ENCODE measurements at places on chromosomes 2 and 18. TPM values are rescaled to one million over a fixed set of nuclear protein-coding genes. Genes with fewer than 3 reads are reported as not detected.

The PLCL1 gene
- 0.07 TPM for total RNA-seq

The FN1 gene
- total RNA-seq = 133 TPM

The G6PC2 gene
- total RNA-seq = not detected

The IL1F10 gene
- total RNA-seq = not detected

DNA sequence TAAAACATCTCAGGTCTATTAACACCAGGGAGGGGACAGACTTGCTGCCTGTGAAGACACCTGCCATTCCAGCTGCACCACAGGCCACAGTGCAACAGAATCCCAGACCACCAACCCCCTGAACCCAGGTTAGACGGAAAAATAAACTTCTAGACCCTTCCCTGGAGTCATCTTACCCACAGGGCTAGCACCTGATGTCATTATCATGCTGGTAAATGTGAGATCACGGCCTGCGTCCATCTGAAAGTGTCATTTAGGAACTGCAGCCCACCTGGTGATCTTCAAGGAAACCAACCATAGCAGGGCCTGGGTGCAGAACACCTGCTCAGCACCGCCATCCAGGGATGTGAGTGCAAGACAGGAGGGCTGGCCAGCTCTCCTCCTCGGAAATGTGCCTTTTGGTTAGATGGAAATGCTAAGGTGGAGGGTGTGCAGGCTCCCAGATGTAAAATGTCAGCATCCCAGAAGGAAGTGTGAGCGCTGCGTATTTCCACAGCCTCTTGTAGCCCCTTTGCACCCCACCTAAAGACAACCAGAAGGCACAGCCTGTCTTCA is 80.8 kb downstream of the PTGR3 start:
- H3K27ac ChIP-seq = no peak overlapping the region
- no peak for DNase-seq
- peaks cover 30% of the 10 kb centered on the region for H3K27me3 ChIP-seq

DNA sequence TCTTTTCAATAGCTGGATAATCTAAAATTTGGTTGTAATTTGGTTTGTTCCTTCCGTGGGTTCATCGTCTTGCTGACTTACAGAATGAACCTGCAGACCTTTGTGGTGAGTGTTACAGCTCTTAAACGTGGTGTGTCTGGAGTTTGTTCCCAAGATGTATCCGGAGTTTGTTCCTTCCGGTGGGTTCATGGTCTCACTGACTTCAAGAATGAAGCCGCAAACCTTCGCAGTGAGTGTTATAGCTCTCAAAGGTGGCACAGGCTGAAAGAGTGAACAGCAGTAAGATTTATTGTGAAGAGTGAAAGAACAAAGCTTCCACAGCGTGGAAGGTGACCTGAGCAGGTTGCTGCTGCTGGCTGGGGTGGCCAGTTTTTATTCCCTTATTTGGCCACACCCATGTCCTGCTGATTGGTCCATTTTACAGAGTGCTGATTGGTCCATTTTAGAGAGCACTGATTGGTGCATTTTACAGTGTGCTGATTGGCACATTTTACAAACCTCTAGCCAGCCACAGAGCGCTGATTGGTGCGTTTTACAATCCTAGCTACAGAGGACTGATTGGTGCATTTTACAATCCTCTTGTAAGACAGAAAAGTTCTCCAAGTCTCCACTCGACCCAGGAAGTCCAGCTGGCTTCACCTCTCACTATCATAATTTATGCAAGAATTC is 16.6 kb downstream of the RALB start:
- H3K36me3 ChIP-seq = no peaks in the 10 kb centered on the region
- no peak overlapping the region for H3K4me3 ChIP-seq
- H3K27me3 ChIP-seq = no peaks in the 10 kb centered on the region
- peaks cover 30% of the 10 kb centered on the region for H3K4me1 ChIP-seq

- no peaks in the 10 kb centered on the region for H3K27me3 ChIP-seq
- no peaks in the 10 kb centered on the region for H3K36me3 ChIP-seq
- H3K4me3 ChIP-seq = peak overlapping the region; percentile 25
- H3K4me1 ChIP-seq = peaks cover 16% of the 10 kb centered on the region
These were observed 60.3 kb downstream of the STEAP3 start for GRCh38 chr2:119283873-119284331.

- no peaks in the 10 kb centered on the region for H3K4me1 ChIP-seq
- H3K4me3 ChIP-seq = no peak overlapping the region
- H3K27me3 ChIP-seq = no peaks in the 10 kb centered on the region
- no peak for DNase-seq
- H3K36me3 ChIP-seq = no peaks in the 10 kb centered on the region
- H3K27ac ChIP-seq = no peak overlapping the region
These were observed 96.8 kb downstream of the DSC3 start for GRCh38 chr18:30945761-30946160.

GRCh38 chr2:47309472-47309951 is 93.4 kb upstream of the MSH2 start:
- peaks cover 54% of the 10 kb centered on the region for H3K4me1 ChIP-seq
- no peak for DNase-seq
- peak overlapping the region; percentile 48 for H3K4me3 ChIP-seq

DNA sequence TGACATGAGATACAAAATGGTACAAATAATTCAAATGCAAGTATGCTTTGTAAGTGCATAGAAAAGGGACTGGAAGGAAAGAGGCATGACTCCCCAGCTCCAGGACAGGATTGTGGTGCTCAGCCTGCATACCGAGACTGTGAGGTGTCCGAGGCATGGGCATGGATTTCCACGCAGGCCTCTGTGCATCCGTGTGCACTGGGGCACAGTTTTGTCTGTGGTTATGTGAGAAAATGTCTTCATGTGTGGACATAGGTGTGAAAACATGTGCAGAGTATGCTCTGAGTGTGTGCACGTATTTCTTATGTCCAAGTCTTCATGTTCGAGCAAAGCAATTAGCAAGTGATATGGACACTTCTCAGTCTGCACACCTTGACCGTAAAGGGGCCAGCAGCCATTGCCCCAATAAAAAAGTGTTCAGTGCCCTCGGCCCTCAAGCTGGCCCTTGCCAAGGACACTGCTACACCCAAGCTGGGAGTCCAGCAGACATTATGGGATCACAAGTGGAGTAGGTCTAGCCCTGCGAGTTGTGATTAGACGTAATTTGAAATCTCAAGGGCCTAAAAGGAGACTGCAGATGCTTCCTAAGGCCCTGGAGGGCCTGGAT is 120.7 kb downstream of the CYP26B1 start:
- no peak for DNase-seq
- H3K4me3 ChIP-seq = no peak overlapping the region
- no peak overlapping the region for H3K27ac ChIP-seq
- no peaks in the 10 kb centered on the region for H3K4me1 ChIP-seq
- no peaks in the 10 kb centered on the region for H3K36me3 ChIP-seq

DNA sequence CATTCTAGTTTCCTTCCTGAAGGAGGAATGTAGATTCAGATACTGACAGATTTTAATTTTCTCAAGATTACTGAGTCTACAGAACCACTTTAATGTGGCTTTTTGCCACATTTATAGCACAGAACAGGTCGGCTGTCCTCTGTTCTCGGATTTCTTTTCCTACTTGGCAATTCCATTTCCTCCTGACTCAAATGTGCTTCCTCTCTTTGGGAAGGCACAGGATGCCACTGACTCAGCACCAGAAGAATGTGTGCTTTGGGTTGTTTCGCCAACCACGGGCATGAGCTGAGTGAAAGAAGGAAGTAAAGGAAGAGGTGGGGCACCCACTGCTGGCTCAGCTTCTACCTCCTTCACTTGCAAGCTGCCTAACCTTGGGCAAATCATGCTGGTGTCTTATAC is 970.6 kb upstream of the ACVR2A start:
- H3K4me1 ChIP-seq = peaks cover 6% of the 10 kb centered on the region
- H3K27ac ChIP-seq = no peak overlapping the region

GRCh38 chr2:164903204-164903603 is 52.1 kb downstream of the SLC38A11 start:
- peaks cover 46% of the 10 kb centered on the region for H3K4me1 ChIP-seq
- DNase-seq = no peak
- H3K4me3 ChIP-seq = no peak overlapping the region

DNA sequence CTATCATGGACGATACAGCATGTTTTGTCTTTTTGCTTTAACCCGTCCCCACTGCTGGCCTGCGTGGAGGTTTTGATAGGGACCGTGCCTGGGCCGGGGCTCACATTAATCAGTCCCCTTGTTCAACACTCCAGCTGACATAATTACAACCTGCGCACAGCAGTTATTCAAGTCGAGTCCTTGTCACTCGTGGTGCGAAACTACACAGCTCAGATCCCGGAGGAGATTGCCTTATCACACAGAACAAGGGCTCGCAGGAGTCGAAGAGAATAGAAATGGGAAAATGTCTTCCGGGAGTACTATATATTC is 304.4 kb downstream of the ZNF407 start:
- H3K4me1 ChIP-seq = peaks cover 8% of the 10 kb centered on the region
- DNase-seq = no peak
- H3K27me3 ChIP-seq = no peaks in the 10 kb centered on the region
- H3K4me3 ChIP-seq = no peak overlapping the region
- H3K36me3 ChIP-seq = no peaks in the 10 kb centered on the region

DNA sequence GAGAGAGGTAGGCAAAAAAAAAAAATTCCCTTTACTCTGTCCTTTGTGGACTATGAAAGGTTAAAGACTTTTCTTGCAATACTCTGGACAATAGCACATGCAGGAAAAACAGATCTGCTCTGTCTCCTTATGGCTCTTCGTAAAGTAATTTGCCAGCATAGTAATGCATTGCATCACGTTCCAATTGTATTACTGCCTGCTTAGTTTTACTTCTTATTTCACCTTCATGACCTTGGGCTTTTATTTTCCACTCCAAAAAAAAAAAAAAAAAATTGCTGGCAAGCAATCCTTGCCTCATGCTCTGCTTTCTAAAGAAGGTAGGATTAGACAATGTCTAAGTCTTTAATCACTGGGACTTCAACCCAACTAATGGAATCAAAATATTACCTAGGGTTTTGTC is 1802.7 kb downstream of the SUCLG1 start:
- no peak overlapping the region for H3K27ac ChIP-seq
- no peaks in the 10 kb centered on the region for H3K4me1 ChIP-seq
- no peaks in the 10 kb centered on the region for H3K36me3 ChIP-seq
- no peaks in the 10 kb centered on the region for H3K27me3 ChIP-seq

- peaks cover 93% of the 10 kb centered on the region for H3K27me3 ChIP-seq
- H3K36me3 ChIP-seq = no peaks in the 10 kb centered on the region
- no peak overlapping the region for H3K4me3 ChIP-seq
- DNase-seq = no peak
These were observed 217.3 kb downstream of the SEPTIN10 start for GRCh38 chr2:109396202-109397180.

DNA sequence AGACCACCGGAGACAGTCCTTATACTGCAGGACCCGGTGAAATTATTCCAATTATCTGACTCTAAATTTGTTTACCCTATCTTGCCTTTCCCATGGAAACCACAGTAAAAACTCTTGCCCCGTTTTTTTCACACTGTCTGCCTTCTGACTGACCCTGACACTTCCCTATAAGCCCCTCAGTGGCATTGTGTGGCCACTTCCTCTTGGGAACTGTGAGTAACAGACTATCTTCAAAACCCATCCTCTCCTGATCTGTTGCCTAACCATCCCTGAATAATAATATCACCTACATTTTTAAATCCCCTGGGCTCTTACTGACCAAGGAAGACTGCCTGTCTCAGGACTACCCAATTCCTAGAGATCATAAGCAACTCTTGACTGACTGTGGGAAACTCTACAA is 42.6 kb upstream of the RNF152 start:
- H3K27ac ChIP-seq = no peak overlapping the region
- H3K4me3 ChIP-seq = no peak overlapping the region
- H3K4me1 ChIP-seq = peaks cover 27% of the 10 kb centered on the region
- DNase-seq = no peak
- no peaks in the 10 kb centered on the region for H3K36me3 ChIP-seq
- no peaks in the 10 kb centered on the region for H3K27me3 ChIP-seq

GRCh38 chr2:160513120-160513519 is 19.5 kb upstream of the RBMS1 start:
- DNase-seq = no peak
- no peaks in the 10 kb centered on the region for H3K36me3 ChIP-seq
- H3K4me3 ChIP-seq = no peak overlapping the region

GRCh38 chr18:49467599-49467998 is 7.2 kb upstream of the DYM start:
- no peak overlapping the region for H3K4me3 ChIP-seq
- H3K36me3 ChIP-seq = no peaks in the 10 kb centered on the region
- H3K4me1 ChIP-seq = no peaks in the 10 kb centered on the region
- H3K27me3 ChIP-seq = no peaks in the 10 kb centered on the region
- DNase-seq = no peak
- no peak overlapping the region for H3K27ac ChIP-seq

DNA sequence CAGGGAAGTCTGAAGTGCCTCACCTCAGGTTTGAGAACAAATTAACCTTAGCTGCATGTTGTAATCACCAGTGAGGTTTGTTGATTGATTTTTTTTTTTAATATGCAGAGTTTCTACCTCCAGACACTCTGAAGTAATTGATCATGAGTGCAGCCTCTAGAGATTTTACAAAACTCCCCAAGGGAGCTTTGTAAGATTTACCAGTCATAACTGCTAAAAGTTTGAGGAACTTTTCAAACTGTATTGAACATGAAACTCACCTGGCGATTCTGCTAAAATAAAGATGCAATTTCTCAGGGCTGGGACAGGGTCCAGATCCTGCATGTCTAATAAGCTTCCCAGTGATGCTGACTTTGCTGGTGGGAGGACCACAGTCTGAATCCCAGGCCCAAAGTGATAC is 339.6 kb upstream of the DCC start:
- peaks cover 19% of the 10 kb centered on the region for H3K27me3 ChIP-seq
- no peaks in the 10 kb centered on the region for H3K4me1 ChIP-seq
- H3K27ac ChIP-seq = no peak overlapping the region

GRCh38 chr2:106137731-106138521 is 56.2 kb downstream of the UXS1 start:
- no peak for DNase-seq
- no peaks in the 10 kb centered on the region for H3K27me3 ChIP-seq
- no peaks in the 10 kb centered on the region for H3K4me1 ChIP-seq
- H3K4me3 ChIP-seq = no peak overlapping the region
- no peak overlapping the region for H3K27ac ChIP-seq

All from Calu3 (cell line).